ENCODE measurements at places on chromosomes 2 and 18.

DNA sequence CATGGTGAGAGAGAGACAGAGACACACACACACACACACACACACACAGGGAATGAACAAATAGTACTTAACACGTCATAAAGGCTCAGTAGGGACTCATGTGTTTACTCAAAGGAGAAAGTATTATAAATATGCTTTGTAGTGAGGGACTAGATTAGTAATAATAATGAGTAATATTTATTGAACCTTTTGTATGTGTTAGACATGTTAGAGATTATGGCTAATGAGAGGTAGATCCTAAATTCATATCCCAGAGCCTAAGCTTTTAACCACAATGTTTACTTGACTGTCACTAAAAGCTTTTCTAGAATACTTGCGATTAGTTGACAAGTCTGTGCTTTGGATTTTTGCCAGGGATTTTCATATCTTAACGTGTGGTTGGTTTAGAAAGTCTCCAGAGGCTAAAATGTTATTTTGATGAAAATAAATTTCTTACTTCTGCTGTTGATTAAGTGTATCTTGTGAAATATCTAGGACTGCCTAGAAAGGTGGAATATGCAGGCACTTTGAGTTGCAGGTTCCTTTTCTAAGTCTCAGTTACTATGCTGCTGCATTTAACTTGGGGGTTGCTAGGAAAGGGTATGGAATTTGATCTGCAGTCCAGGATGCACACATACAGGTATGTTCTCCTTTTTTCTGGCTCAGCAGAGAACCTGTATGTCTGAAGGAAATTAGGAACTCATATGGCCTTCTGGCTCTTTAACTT lies 64.5 kb downstream of the UBR3 start:
- no peak for DNase-seq

- no peak for DNase-seq
Observed at GRCh38 chr2:60439219-60439974, 114.1 kb downstream of the BCL11A start.

- DNase-seq, result no peak
Observed at GRCh38 chr18:3821524-3821923, 371.6 kb downstream of the TGIF1 start.

GRCh38 chr2:16553226-16553625 lies 112.4 kb downstream of the CYRIA start:
- no peak for DNase-seq

GRCh38 chr2:86042256-86043168 lies 63.2 kb downstream of the POLR1A start:
- DNase-seq, result peak; percentile 59

GRCh38 chr2:70834881-70835280 lies 735 bp downstream of the CD207 start:
- DNase-seq, result no peak

- DNase-seq, result no peak
Observed at GRCh38 chr2:175057078-175057685, 52.0 kb upstream of the CHN1 start.

DNA sequence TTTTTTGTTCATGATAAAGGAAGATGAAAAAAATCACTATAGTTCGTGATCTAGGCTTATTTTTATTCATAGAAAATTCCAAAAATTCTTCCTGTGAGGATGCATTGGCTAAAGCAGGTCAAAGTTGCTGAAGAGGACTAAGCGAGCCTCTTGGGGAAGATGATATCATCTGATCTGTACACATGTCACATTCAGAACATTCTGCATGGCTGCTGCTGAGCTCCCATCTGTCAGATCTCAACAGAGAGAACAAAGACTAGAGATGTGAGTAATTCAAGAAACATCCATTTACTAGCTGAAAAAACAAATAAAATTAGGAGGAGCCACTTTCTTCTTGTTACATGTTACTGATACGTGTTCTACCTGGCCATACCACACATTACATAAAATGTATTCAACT lies 518.6 kb upstream of the FSIP2 start:
- DNase-seq, result no peak

DNA sequence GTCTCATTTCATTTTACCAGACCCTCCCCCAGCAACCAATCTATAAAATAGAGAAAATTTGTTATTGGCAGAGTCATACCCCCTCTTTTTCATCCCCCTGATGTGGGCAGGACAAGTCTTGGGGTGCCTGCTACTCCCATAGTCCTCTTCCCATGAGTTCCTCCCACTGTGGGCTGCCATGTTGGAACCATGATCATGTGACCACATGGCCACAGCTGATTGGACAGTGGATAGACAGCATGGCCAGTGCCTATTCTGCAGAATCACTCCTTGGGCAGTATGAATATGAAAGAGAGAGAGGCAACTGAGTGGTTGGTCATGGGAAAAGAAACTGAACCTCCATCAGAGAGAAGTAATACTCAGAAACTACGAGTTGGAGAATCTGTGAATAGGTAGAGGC lies 84.9 kb downstream of the PDCL3 start:
- peak; percentile 42 for DNase-seq

DNA sequence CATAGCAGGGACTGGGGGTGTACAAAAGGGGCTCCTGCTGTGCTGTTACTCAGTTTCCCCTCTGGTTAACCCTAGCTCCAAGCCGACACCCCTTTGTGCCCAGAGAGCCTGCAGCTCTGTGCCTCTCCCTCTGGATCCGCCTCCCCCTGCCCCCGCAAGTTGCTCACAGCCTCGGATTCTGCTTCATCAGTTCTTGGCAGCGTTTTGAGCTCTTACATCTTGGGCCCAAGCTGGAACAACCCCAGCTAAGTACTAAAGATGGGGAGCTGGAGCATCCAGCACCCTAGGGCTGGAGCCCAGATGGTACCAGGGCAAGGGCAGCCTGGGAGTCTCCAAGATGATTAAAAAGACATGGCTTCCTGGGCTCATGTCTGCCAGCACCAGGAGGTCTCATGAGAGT lies 40.7 kb downstream of the POMC start:
- no peak for DNase-seq

DNA sequence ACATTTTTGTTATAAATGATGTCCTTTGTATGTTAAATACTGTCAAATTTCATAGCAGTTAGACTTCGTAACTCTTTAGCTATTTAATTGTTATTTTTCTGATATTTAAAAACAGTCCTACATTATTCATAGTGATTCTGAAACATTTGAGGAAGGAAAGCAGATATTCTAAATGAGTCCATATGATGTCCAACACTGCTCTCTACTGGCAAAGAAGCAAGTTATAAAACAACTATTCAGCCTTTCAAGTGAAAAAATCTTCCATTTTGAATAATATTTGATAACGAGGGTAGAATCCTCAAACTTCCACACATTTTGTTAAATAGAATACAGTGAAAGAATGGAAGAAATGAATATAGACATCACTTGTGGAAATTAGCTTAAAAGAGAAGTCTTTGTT lies 220.8 kb downstream of the GULP1 start:
- DNase-seq, result no peak

GRCh38 chr2:170925923-170926322 lies 3.1 kb upstream of the GORASP2 start:
- DNase-seq, result no peak

DNA sequence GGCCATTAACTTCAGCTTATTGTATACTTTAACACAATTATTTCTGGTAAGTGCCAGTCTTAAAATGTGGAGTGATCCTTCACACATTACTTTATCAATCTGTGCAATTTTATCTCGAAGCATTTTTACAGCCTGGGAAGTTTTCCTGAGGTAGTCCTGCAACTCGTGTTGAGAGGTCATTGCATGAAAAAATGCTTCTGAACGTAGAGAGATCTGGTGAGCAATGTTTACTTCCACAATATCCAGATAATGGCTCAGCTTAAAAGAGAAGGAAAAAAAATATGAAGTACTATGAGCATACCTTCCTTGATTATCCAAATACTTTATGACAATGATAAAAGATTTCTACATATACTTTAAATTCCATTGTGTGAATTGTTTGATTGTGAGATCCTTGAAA lies 57.0 kb downstream of the VPS54 start:
- no peak for DNase-seq

- DNase-seq, result no peak
Observed at GRCh38 chr2:143081616-143082015, 47.6 kb upstream of the ARHGAP15 start.

DNA sequence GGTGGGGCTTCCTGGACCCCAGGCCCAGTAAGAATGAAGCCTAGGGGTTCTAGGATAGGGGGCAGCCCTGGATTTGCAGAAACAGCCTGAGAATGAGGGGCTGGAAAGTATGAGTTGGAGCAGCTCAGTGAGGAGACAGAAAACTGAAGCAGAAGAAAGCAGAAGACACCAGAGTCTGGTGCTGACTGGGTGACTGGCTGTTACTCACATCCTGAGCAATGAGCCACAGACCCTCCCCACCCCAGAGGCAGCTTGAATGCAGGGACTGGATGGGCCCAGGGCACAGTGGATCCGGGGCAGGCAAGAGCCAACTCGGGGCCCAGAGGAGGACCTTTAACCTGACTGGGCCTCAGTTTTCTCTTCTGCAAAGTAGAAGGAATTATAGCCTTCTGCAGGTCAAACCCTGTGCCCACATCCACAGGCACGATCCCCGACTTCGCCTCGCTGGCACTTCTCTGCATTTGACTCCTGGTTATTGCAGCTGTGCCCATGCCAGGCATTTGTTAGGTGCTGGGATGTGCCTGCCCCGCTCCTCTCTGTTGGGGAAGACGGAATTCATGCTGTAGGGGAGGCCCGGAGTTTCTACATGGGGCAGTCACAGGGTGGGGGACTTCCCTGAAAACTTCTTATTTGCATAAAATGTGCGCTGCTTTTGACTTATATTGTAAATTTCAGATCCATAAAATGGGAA lies 8.5 kb downstream of the STEAP3 start:
- DNase-seq, result no peak

- no peak for DNase-seq
Observed at GRCh38 chr18:54444319-54444914, 86.7 kb downstream of the C18orf54 start.

DNA sequence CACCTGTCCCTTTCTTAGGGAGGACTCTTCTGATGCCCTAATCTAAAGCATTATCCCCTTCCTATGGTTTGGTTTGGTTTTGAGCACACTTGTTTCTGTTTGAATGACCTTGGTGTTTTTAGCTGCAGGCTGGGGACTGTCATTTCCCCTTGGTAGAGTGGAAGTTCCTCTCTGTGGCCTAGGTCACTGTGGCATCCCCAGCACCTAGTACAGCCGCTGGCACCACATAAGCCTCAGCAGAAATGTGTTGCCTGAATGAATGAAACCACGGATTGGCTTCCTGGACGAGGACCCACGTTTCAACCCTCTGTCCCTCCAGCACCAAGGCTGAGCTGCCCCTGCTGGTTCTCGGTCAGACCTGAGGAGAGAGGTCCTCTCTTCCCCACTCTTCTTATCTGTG lies 159.9 kb downstream of the CTIF start:
- DNase-seq, result no peak

DNA sequence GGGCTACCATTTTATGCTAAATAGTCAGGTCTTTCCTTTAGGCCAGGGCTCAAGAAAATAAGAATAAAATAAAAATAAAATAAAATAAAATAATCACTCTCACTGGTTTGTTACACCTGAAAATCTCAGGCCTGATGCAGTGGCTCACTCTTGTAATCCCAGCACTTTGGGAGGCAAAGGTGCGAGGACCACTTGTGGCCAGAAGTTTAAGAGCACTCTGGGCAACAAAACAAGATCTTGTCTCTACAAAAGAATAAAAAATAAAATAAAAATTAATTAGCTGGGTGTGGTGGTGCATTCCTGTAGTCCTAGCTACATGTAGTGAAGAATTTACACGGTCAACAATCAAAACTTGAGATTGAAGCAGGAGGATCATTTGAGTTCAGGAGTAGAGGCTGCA lies 159.4 kb downstream of the NRXN1 start:
- DNase-seq, result no peak

DNA sequence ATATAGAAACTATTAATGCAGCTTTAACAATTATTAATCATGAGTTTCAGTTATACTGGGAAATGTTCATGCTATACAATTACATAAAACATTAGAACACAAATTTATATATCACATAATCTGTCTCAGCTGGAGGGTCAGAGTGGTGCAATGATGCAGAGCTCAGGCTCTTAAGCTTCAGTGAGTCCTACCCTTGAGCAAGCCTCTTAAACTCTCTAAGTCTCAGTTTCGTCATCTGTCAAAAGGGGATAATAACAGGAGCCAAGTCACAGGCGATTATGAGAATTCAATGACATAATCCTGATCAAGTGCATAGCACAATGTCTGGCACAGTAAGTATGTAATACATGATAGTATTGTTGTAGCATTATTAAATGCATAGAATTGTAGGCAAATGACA lies 46.0 kb downstream of the LAMA1 start:
- DNase-seq, result no peak

DNA sequence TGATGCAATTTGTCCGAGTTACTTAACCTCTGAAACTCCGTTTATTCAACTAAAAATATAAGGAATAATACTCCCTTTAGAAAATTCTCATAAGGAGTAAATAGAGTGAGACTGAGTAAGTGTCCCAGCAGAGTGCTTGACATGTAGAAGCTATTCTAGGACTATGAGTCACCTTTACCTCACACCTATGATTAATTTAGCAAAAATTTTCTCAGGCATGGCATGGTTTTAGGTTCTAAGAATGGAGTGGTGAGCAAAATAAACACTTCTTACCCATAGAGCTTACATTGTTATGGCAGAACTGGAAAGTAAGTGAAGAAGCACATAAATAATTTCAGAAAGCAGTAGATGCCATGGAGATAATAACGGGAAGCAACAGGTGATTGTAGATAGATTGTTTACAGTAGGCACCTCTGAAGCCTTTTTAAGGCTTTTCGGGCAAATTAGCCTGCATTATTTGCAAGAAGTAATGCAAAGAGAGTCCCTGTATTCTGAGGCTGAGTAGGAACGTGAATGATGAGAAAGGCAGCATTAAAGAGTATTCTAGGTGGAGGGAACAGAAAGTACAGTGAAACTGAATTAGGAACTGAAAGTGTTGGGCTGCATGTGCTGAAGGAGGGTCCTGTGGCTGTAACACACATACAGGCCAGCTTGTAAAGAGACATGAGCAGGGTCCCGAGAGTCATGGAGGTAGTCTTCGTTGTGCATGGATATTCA lies 209.2 kb downstream of the ZNF407 start:
- DNase-seq, result no peak

- DNase-seq, result no peak
Observed at GRCh38 chr2:10599921-10600320, 89.9 kb downstream of the NOL10 start.

DNA sequence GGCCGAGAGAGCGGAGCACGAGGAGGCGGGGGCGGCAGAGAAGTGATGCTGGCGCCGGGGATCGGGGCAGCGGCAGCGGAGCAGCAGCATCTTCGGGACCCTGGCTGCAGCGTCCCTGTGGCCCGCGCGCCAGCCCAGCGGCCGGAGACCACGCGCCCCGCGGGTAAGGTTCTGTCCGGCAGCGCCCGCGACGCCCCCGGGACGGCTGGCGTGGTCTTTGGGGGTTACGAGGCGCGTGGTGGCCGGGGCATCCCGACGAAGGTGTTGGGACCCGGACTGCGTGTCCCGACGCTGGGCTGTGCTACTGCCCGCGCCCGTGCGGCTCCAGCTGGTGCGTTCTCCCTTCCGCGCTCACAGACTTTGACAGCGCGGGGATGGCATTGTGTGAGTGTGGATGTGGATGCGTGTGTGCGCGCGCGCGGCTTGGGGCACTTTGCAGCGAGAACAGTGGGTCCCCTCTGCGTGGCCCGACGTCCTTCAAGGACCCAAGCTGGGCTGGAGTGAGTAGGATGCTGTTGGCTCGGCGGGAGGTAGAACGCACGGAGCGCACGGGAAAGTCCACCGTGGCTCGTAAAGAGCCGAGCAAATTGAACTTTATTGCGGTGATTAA lies 405.0 kb downstream of the XIRP2 start:
- no peak for DNase-seq

- no peak for DNase-seq
Observed at GRCh38 chr2:205129531-205129930, 552.8 kb upstream of the NRP2 start.

All from osteocyte (in vitro differentiated cells).